ENCODE measurements at places on chromosomes 1 and 21.

DNA sequence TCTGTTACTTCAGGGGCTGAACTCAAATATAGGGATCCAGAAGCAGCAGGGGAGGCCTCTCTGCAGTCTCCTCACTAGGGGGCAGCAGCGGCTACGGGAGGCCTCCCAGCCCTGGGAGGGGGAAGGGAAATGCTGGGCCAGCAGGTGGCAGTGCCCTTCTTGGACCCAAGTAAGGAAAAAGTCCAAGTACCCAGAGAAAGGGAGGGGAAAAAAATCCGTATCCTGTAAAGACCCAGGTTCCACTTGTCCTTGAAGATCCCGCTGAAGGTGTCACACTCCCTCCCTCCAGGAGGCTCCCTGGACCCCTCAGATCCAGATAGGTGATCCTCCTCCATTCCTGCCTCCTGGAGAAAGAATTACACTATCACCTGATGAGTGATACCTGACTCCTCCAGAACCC is 14.1 kb upstream of the NUAK2 start:
- peak; percentile 80 for DNase-seq

- no peak for DNase-seq
Measured at GRCh38 chr1:52679498-52679897, 18.6 kb downstream of the COA7 start.

DNA sequence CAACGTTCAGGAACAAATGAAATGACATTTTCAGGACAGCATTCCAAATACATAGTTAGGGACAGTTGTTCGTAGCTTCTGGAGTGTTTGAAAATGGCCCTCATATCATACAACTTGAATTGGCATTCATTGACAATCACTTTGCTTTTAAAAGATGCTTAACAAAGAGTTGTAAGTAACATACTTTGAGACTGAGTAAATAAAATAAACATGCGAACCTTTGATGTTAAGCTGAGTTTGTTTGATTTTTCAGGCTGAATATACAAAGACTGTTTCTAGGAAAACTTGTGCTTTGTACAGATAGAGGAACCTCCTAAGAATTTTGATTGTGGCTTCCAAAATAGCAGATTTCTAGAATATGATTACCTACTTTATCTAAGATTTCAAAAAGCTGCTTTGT is 45.3 kb downstream of the ITSN1 start:
- DNase-seq: no peak

DNA sequence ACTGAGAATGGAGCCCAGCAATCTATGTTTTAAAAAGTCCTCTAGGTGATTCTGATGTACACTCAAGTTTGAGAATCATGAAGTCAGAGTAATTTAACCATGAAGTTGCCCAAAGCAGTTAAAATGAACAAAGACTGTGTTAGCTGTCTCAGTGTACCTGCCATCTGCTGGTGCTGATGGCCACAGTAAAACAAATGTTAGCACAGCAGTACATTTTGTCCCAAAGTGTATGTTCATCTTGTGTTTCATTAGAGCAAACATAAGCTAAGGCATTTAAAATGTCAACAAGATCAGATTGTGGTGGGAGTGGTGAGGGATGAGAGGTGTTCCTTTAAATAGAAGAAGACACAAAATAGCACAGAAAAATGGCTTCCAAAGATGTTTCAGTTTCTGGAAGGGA is 31.1 kb downstream of the FYB2 start:
- no peak for DNase-seq

- no peak for DNase-seq
Measured at GRCh38 chr1:111290104-111290503, 547 bp upstream of the CHIA start.

DNA sequence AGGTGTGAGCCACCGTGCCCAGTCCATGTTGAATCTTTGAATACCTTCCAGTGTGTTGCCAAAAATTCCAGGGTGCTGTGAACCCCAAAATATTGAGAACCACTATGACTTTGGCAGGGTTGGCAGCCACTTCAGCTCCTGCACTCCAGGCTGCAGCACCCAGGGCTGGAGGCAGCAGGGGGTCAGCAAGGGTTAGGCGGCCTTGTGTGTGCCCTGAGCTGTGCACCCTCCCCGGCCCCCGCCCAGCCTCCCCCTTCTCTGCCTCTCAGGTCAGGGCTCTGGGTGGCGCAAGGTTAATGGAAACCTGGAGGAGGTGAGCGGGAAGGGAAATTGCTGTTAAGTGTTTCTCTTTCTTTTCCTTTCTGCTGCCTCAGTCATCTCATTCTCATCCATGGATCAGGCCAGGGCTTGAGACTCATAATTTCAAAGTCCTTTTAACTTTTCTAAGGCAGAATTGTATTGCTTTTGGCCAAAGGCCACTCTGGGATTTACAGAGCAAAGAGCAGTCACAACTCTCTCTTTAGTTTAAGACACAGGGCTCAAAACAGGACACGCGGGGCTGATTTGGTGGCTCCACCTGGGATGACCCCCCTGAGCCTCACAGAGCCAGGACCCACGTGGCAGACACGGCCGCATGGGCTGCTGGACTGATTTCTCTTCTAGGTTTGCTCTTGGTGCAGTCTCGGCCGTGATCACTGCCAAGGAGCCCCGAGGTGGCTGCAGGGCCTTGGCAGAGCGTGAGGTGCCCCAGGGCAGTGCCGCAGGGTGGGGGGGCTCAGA is 212.3 kb downstream of the PTPRU start:
- DNase-seq: no peak

- DNase-seq: no peak
Measured at GRCh38 chr21:39662411-39662953, 49.7 kb downstream of the B3GALT5 start.

- peak; percentile 45 for DNase-seq
Measured at GRCh38 chr1:240611619-240612480, at the start of gene GREM2. TSS of gene GREM2 (minus strand) at chr1:240612155. CDS start at chr1:240493475, 118,680 bp downstream.

DNA sequence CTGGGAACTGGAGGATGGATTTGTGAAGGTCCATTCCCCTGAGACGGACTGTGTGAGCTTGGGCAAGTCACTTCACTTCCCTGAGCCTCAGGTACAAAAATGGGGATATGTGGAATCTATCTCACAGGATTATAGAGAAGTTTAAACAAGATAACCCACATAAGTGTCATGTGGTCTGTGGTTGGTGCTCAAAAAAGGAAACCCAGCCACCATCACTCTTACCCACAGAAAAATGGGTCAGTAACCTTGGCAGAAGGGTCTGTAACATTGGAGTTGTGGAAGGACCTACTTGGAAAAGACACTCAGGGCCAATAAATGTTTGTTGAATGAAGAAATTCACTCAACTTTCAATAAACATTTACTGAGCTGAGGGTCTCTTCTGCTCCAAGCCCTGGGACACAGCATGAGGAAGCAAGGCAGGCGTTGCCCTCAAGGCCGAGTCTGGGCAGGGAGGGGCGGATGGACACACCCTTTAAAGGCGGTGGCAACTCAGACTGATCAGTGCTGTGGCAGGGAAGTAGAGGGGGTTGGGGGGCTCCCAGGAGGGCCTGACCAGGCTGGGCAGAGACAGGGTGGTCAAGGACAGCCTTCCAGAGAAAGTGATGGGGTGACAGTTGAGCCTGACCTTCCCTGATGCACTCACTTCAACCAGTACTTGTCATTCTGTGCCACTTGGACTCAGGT is 66.7 kb upstream of the ACOT11 start:
- DNase-seq: peak; percentile 44

GRCh38 chr1:101071470-101071891 is 45.9 kb upstream of the DPH5 start:
- DNase-seq: no peak

DNA sequence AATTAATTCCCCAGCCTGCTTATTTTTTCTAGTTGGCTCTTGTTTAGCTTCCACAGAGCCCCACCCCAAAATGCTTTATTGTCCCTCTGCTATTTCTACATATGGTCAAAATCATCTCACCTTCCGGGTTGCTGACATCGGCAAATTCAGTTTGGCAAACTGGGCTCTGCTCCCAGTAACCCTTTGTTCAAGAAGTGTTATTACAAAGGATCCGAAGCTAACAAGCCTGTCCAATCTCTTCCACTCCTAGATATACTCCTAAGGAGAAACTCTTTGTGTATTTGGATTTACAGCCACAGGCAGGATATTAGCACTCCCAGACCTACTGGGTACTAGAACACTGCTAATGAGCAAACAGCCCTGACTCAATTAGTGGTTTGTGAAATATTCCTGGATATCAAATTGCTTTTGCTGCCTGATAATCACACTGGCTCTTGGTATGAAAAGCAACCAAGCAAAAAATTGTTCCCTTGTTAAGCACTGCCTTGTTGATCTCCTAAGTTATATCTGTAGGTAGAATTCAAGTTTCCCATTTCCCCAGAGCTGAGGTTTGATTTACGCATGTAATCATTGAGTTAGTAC is 4.0 kb downstream of the JUN start:
- DNase-seq: peak; percentile 83

- no peak for DNase-seq
Measured at GRCh38 chr1:22284906-22285548, 142.1 kb upstream of the WNT4 start.

- DNase-seq: no peak
Measured at GRCh38 chr1:170357750-170358149, 174.2 kb upstream of the GORAB start.

DNA sequence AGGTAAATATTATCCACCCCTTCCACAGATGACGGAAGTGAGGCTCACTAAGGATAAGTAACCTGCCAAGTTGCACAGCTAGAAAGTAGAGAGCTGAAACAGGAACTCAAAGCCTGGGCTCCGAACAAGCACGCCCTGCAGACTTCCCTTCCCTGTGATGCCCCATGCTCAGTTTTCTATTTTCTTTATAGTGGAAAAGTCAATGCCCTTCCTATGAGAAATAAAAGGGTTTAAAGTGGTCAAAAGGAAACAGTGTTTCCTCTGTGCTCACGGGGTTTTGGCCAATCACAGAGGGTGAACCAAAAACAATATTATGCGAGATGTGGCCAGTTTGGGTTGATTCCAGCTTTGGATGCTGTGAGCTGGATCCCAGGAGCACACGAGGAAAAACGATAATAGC is 44.5 kb downstream of the DDR2 start:
- no peak for DNase-seq

DNA sequence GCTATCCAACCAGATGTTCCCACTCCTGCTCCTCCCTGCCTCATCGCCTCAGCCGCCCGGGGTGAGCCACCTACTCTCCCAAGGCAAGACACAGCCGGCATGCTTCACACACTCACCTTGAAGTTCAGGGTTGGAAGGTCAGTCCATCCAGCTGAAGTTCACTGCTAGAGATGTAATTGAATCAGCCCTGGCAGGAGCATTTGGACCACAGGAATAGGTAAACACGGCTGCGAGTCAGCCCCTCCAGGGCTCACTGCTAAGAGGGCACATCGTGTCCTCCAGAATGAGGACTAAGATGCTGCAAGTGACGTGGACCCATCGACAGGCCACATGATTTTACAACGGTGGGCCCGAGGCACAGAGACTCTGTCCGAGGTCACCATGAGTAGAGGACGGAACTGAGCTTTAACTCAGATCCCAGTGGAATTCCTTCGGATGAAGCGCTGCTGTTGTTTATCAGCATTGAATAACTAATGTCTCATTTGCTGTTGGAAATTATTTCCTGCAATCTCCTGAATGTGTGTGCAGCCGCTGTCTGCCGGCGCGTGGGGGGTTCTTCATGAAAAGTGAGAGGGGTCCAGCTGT is 41.9 kb downstream of the RSPH1 start:
- no peak for DNase-seq

GRCh38 chr1:156811168-156811567 is 5.5 kb downstream of the SH2D2A start:
- no peak for DNase-seq

DNA sequence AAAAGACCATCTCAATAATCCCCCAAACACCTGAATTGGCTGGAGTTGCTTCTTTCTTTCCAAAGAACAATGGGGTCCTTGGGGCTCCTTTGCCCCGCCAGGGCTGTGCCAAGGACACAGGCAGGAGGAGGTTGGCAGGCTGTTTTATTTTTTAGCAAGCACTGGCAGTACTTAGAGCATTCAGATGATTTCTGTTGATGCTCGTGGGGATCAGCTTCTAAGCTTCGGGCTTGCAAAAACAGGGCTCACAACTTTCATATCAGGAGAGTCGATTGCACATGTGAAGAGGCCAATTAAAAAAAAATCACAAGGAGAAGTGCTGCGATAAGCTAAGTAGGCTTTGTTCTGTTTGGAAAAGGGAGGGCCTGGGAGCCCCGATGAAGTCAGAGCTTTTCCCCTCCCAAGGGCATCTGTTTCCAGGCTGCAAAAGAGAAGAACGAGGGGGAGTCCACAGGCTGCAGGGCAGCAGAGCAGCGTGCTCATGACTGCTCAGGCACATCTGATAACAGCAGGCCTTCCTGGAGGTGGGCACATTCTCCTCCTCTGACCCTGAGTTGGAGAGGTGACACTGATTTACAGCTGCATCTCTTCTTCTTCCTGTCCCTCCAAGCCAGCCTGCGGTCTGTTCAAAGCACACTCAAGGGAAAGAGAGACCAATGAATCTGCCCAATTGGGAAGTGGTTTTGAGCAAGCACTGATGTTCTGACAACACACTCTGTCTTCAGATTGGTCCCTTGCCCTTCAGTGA is 27.3 kb upstream of the BCAR3 start:
- DNase-seq: peak; percentile 8

GRCh38 chr1:162696286-162696862 is 64.1 kb downstream of the DDR2 start:
- DNase-seq: no peak

DNA sequence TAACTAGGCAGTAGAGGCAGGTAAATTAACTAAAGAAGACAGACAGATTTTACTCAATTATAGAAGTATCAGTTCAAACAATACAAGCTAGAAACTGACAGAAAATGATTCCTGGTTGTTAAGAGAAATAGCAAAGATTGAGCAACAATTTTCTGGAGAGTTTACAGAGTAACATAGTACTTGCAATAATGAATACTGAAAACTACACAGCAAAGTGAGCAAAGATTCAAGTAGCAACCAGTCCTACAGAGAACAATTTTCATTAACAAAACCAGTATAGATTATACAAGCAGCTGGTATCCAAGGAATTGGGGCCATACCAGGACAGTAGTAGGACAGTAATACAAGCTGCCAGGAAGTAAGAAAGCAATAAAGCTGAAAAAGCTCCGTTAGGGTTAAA is 37.6 kb downstream of the EYA3 start:
- no peak for DNase-seq

GRCh38 chr21:14284481-14284880 is 68.5 kb downstream of the RBM11 start:
- no peak for DNase-seq

GRCh38 chr1:85611856-85612255 is 31.3 kb downstream of the CCN1 start:
- no peak for DNase-seq
